Mucosa of gallbladder (tissue), 1 donor: ENCODE measurements at places on chromosomes 5 and 9. TPM values are rescaled to one million over a fixed set of nuclear protein-coding genes. Genes with fewer than 3 reads are reported as not detected.

DNA sequence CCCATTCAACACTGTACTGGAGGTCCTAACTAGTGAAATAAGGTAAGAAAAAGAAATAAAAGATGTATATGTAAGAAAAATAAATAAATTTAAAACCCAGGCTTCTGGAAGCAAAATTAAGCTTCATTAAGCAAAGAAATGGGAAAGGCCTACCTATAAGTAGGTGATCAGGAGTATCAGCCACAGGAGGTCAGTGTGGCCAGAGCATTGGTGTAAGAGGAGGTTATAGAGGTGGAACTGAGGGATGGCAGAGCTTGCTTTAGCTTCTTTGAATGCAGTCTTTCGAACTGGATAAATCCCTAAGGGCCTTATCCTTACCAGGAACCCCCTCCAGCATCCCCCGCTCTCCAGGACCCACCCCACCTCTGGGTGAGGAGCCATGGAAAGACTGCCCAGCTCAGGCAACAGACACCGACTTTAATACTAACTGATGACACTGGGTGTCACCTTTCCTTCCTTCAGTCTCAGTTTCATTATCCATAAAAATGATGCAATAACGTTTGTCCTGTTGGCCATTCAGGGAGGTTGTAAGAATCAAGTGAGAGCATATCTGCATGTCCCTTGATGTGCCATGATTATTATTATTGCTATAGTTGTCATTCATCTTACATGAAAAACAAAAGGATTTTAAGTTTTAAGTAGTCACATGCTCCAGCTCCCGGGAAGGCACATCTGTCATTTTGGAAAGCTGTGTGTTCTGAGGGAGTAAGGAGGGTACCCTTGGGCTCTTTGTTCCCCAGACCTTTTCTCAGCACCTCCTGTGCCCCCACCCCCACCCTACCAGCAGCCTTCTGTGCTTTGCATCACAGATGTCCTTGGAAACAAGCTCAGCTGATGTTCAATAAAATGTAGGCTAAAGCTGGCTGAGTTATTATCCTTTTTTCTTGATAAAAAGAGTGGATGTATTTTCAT, 50.8 kb upstream of the CTNNA1 start:
- DNase-seq = no peak

DNA sequence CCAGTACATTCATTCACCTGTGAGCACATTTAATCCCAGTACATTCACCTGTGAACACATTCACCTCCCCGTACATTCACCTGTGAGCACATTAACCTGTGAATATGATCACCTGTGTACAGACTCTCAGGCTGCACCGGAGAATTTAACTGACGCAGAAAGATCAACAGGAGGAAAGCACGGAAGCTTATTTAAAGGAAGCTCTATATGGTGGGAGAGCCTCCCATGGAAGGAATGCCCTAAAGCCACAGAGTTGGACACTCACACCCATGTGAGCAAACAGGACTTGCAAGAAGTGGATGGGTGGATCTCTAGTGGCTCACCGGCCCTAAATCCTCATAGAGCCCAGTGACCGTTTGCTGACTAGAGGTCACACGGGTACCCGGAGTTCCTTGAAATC, 38.2 kb downstream of the TRIP13 start:
- no peak for DNase-seq

DNA sequence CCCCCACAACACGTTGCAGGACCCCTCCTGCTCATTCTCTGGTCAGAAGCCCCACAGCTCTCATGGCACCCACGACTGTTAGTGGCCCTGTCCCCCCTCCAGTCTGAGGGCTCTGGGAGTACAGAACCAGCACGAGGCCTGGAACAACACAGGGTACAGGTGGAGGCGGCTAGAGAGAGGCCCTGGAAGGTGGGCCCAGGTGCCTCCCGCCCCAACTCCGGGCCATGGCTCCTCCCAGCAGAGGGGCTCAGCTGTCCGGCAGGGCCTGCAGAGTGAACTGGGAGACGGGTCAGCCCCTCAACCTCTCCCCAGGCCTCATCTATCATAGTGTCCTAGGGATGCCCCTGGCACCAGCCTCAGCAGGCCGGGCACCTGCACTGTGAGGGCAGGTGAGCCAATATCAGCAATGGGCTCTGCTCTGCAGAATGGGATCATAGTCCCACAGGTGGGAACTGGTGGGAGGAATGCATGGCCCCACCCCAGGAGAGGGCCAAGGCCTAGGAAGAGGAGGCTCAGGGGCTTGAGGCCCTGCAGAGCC, 58.6 kb downstream of the BARX1 start:
- DNase-seq = no peak

DNA sequence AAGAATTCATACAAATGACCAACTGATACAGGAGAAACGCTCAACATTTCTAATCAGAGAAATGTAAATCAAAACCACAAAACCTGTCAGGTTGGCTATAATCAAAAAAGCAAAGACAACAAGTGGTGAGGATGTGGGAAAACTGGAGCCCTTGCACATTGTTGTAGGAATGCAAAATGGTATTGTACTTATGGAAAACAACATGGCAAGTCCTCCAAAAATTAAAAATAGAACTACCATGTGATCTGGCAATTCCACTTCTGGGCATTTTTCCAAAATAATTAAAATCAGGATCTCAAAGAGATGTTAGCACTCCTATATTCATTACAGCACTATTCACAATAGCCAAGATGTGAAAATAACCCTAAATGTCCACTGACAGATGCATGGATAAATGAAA, 76.1 kb downstream of the FNIP1 start:
- no peak for DNase-seq

GRCh38 chr9:124749781-124750180, 21.3 kb downstream of the NR6A1 start:
- no peak for DNase-seq

Gene AHRR
- total RNA-seq = 3.5 TPM
